ENCODE measurements at places on chromosomes 7 and 10. TPM values are rescaled to one million over a fixed set of nuclear protein-coding genes. Genes with fewer than 3 reads are reported as not detected.

- H3K4me1 ChIP-seq, result no peaks in the 10 kb centered on the region
- no peak overlapping the region for H3K4me3 ChIP-seq
- no peak for DNase-seq
Measured at GRCh38 chr10:131068311-131068710, 243.2 kb downstream of the TCERG1L start.

CYP2C19 gene
- total RNA-seq, result 1.1 TPM

GRCh38 chr10:65496541-65496940 lies 1429.3 kb upstream of the LRRTM3 start:
- H3K4me3 ChIP-seq, result no peak overlapping the region
- no peak overlapping the region for H3K27ac ChIP-seq
- no peak for DNase-seq
- no peaks in the 10 kb centered on the region for H3K27me3 ChIP-seq

DNA sequence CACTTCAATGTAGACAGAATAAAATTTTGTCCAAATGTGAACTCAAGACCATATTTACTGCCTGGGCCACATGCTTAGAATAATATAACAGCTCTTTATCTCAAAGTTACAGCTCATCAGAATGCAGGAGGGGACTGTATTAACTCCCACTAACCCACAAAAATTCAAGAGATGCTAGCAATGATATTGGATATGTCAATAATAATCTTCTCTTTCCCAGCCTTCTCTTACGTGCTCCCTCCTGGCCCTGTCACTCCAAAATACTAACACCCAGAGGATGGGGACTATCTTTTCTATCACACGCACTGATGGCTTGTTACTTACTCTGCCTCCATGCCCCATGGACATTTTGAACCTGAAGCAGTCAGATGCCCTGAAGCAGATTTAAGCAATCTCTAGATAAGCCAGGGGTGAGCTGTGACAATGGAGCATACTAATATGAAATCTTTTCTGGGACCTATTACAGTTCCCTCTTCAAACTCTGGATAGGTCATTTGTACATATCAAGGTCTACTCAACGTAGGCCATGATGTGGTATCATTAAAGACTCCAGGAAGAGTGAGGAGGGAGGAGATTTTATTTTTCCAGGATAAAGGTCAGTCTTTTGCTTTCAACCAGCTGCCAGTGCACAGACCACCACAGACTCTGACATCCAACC lies 803.0 kb downstream of the GRM8 start:
- H3K36me3 ChIP-seq, result no peaks in the 10 kb centered on the region
- H3K4me1 ChIP-seq, result no peaks in the 10 kb centered on the region
- no peak overlapping the region for H3K4me3 ChIP-seq
- no peak overlapping the region for H3K27ac ChIP-seq
- no peaks in the 10 kb centered on the region for H3K27me3 ChIP-seq

DNA sequence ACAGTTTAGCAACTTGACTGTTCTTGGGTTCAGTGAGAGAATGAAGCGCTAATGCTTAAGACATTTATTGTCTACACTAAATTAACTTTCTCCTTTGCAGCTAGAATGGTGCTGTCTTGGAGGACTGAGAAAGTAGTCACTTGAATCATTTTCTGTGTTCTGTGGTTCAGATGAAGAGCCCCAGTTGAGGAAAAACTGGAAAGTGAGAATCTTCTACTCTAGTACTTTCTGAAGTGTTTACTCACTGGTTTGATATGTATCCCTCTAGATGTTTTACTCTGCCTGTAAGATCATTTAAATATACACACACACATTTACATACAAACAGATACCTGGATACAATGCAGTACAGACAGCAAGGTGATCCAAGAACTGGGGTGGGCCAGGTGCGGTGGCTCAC lies 308.1 kb downstream of the CAMK1D start:
- H3K4me1 ChIP-seq, result no peaks in the 10 kb centered on the region
- no peak for DNase-seq
- H3K4me3 ChIP-seq, result no peak overlapping the region
- no peak overlapping the region for H3K27ac ChIP-seq
- no peaks in the 10 kb centered on the region for H3K36me3 ChIP-seq
- no peaks in the 10 kb centered on the region for H3K27me3 ChIP-seq

MGMT gene
- 20.2 TPM for total RNA-seq

- no peaks in the 10 kb centered on the region for H3K27me3 ChIP-seq
- DNase-seq, result no peak
- H3K4me1 ChIP-seq, result no peaks in the 10 kb centered on the region
- no peak overlapping the region for H3K4me3 ChIP-seq
Measured at GRCh38 chr7:97298561-97298960, 181.1 kb downstream of the SDHAF3 start.

TMEM225B gene
- 0.23 TPM for total RNA-seq

GRCh38 chr10:1183701-1184100 lies 127.5 kb downstream of the WDR37 start:
- no peak overlapping the region for H3K27ac ChIP-seq
- no peak overlapping the region for H3K4me3 ChIP-seq
- DNase-seq, result no peak
- no peaks in the 10 kb centered on the region for H3K4me1 ChIP-seq

Data from esophagus squamous epithelium (tissue), 5 donors.